ENCODE measurements at places on chromosomes 1 and 21.

- DNase-seq, result no peak
Measured at GRCh38 chr1:191343816-191344215, 814.4 kb upstream of the RGS18 start.

DNA sequence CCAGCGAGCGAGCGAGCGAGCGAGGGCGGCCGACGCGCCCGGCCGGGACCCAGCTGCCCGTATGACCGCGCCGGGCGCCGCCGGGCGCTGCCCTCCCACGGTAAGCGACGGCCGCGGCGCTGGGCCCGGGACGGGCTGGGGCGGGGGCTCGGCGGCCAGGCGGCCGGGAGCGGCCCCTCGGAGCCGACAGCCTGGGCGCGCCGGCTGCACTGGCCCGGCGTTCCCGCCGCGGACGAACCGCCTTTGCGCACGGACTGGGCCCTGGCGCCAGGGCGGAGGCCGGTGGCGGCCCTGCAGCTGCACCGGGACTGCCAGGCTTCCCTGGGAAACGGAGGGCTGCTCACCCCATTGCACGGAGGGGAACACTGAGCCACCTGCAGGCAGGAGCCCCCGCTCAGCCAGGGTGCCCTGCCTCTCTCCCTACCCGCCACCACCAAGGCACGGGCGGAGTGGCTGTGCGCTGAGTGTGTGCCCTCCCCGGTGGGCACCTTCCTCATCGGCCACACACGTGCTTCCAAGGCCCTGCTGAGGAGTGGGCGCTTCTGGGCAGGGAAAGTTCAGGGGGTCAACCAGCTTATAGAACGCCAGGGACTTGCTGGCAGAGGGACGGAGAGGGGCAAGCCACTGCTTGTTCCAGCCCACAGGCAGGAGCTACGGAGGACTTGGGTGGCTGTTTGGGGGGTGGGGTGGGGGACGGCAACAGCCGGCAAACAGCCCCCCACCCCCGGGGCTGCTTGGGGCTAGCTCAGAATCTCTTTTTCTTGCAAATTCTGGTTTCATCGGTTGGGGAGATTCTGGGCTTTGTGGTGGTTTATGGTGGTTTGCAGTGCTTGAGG lies 532 bp downstream of the CSF1 start:
- DNase-seq, result no peak

- DNase-seq, result no peak
Measured at GRCh38 chr1:172530000-172530399, 3.0 kb upstream of the SUCO start.

GRCh38 chr1:152926091-152926490 lies 17.7 kb downstream of the IVL start:
- no peak for DNase-seq

- no peak for DNase-seq
Measured at GRCh38 chr1:166511761-166512160, 327.5 kb upstream of the POGK start.

DNA sequence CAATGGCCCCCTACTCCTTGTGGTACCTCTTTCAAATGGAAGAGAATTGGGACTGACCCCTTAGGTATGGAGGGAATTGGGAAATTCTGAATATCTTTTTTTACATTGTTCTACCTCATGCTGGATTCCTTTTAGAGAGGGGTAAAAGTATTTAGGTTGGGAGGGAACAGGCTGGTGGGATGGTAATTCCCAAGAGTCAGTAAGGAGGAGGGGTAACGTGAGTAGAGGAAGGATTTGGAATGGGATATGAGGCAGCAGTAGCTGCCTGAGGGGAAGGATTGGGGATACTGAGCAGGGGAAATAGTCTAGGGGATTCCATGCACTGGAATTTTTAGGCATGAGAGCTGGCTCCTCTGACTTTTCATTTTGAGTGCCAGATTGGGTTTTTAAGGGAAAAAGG lies 3.8 kb upstream of the AADACL3 start:
- no peak for DNase-seq

- DNase-seq, result no peak
Measured at GRCh38 chr1:56933606-56934005, 32.2 kb downstream of the C8B start.

Data from CD8-positive, alpha-beta memory T cell (primary cell).